Stimulated activated CD4-positive, alpha-beta T cell treated with anti-CD3 and anti-CD28 coated beads, Interleukin-1b, Interleukin-23, amount 100 ng/mL, for 1 hour (primary cell): ENCODE measurements at places on chromosomes 2 and 18.

DNA sequence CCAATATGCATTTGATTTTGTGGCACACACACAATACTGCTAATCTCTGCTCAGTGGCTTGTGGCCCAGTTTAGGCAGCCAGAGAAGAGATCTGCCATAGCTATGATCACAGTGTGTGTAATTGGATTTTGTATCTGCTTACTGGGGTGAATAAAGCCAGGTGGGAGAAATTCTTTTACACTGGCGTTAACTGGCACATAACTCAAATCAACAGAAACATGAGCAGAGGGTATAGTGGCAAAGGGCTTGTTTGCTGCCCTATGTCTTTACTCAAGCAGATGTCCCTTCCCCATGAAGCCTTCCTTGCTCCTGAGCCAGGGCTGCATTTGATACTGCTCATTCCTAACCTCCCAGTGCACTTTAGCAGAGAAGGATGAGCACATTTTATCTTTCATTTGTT is 28.5 kb downstream of the STON1 start:
- DNase-seq: no peak

DNA sequence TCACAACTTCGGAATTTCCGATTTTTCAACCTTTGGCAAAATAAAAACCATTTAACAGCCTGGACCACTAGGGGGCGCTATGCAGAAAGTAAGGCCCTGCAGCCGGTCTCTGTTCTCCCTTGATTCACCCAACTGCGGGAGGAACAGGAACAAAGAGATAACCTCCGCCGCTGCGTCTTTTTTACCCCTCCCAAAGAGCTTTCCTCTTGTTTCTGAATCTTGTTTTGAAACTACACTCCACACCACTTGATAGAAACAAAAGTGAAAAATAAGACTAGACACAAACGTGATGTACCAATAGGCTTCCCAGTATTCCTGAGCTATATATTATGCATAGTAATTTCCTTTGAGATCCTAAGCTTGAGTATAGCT is 231.2 kb downstream of the MYO3B start:
- DNase-seq: peak; percentile 43

DNA sequence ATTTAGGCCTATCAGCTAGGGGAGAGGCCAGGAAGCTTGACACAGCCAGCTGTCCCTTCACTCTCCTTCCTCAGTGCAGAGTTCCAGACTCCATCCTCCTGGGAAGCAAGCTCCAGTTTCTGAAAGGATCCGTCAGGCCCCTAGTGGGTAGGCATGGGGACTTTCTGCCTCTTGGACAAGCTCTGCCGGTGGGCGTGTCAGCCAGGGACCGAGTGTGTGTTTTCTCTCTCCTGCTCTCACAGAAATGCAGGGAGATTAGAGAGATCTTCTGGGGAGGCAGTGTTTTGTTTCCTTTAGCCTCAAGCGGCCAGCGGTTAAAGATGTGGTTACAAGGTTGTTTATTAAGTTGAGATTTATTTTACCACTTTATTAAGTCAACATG is 29.9 kb upstream of the OTOS start:
- DNase-seq: no peak

- no peak for DNase-seq
Measured at GRCh38 chr2:55161295-55162210, 70.5 kb downstream of the CLHC1 start.

- no peak for DNase-seq
Measured at GRCh38 chr18:9115984-9116383, 13.5 kb downstream of the NDUFV2 start.
